ENCODE measurements at places on chromosomes 5 and 9. TPM values are rescaled to one million over a fixed set of nuclear protein-coding genes. Genes with fewer than 3 reads are reported as not detected.
A peak's percentile ranks its signal among the peaks of the same experiment; 100 is the strongest.

ADAMTSL1 gene
- 1.2 TPM for total RNA-seq

KIF4B gene
- not detected for total RNA-seq

SV2C gene
- total RNA-seq: 0.05 TPM

DOCK8 gene
- 2.7 TPM for total RNA-seq

COL15A1 gene
- total RNA-seq: 0.44 TPM

FOCAD gene
- total RNA-seq: 37.1 TPM

RAB14 gene
- total RNA-seq: 36.0 TPM

SPINK4 gene
- not detected for total RNA-seq

PAM gene
- total RNA-seq: 71.8 TPM

ADAMTS19 gene
- total RNA-seq: 30.5 TPM

DNA sequence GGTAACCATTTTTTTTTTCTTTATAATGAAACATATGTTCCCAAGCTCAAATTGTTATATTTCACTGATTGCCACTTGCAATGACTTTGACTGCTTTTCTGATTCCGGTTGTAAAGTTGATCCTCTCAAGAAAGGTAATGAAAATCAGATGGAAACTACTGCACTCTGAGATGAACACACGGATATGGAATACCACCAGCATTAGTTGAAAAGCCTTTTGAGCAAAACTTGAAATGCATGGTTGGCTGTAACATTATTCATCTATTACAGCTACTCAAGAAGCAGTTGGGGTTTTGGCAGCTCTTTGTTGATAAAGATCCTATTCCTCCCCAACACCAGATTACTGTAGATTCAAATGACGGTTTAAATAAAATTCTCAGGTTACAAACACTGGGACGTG is 591.6 kb upstream of the DMAC1 start:
- DNase-seq: no peak
- H3K36me3 ChIP-seq: no peaks in the 10 kb centered on the region
- H3K27ac ChIP-seq: no peak overlapping the region
- H3K4me3 ChIP-seq: no peak overlapping the region

DNA sequence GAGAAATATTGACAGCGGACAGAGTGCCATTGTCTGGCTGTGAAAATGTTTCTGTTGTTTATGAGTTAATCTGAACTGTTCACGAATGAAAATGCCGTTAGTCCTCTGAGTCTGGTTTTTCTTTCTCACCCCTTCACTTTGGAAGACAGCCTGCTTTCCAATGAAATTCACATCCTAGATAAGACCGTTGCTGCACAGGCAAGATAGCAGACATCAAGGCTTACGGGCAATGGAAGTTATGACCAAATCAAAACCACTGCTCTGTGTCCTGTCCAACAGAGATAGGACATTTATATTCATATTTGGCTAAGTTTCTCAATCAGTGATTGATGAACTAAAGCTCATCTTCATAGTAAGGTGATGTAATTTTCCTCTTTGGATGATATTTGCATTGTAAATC is 180.0 kb upstream of the DMAC1 start:
- no peak for DNase-seq
- H3K36me3 ChIP-seq: no peaks in the 10 kb centered on the region
- no peak overlapping the region for H3K4me3 ChIP-seq

- H3K36me3 ChIP-seq: no peaks in the 10 kb centered on the region
- H3K4me1 ChIP-seq: peaks cover 18% of the 10 kb centered on the region
- no peaks in the 10 kb centered on the region for H3K27me3 ChIP-seq
Measured at GRCh38 chr9:73034962-73035361, 82.1 kb upstream of the ALDH1A1 start.

DNA sequence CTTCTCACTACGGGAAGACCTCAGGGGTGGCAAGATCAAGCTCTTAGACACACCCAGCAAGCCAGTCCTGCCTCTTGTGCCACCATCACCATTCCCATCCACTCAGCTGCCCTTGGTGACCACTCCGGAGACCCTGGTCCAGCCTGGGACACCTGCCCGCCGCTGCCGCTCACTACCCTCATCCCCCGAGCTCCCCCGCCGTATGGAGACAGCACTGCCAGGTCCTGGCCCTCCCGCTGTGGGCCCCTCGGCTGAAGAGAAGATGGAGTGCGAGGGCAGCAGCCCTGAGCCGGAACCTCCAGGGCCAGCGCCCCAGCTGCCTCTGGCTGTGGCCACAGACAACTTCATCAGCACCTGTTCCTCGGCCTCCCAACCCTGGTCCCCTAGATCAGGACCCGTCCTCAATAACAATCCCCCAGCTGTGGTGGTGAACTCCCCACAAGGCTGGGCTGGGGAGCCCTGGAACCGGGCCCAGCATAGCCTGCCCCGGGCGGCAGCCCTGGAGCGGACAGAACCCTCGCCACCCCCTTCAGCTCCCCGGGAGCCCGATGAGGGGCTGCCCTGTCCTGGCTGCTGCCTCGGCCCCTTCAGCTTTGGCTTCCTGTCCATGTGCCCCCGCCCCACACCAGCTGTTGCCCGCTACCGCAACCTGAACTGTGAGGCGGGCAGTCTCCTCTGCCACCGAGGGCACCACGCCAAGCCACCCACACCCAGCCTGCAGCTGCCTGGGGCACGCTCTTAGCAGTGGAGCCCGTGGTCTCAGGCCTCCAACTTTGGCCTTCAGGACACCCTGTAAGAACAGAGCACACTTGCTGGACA is 4.1 kb downstream of the TESK1 start:
- no peak overlapping the region for H3K4me3 ChIP-seq
- H3K36me3 ChIP-seq: no peaks in the 10 kb centered on the region
- DNase-seq: no peak
- peaks cover 15% of the 10 kb centered on the region for H3K27me3 ChIP-seq
- peaks cover 5% of the 10 kb centered on the region for H3K4me1 ChIP-seq

GRCh38 chr9:104374711-104375110 is 129.4 kb upstream of the OR13F1 start:
- no peak for DNase-seq
- H3K36me3 ChIP-seq: peaks cover 5% of the 10 kb centered on the region
- H3K4me1 ChIP-seq: 0 out of 2 replicates have a peak, but pooled peaks cover 3% of the 10 kb centered on the region
- H3K27me3 ChIP-seq: no peaks in the 10 kb centered on the region
- H3K27ac ChIP-seq: no peak overlapping the region
- H3K4me3 ChIP-seq: no peak overlapping the region

DNA sequence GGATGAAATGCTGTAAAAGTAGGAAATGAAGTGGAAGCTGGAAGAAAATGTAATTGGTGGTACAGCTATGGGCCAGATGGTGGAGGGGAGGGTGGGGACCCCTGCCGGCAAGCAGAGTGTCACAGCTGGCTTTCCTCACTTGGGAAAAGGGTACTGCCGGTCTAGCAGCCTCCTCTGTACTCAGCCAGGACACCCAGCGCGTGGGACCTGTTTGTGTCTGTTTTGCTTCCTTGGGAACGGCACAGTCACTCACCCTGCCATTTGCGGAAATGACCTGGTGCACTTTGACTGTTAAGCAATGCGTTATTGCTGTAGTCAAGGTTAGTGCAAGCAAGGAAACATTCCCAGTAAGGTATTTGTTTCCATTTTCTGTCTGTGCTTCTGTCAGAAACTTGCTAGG is 10.1 kb downstream of the TMEM252 start:
- no peaks in the 10 kb centered on the region for H3K4me1 ChIP-seq
- H3K4me3 ChIP-seq: no peak overlapping the region
- no peak overlapping the region for H3K27ac ChIP-seq
- no peaks in the 10 kb centered on the region for H3K36me3 ChIP-seq
- peaks cover 79% of the 10 kb centered on the region for H3K27me3 ChIP-seq
- peak; percentile 44 for DNase-seq

GRCh38 chr5:162242416-162242815 is 174.8 kb downstream of the GABRG2 start:
- H3K4me3 ChIP-seq: no peak overlapping the region
- H3K27me3 ChIP-seq: no peaks in the 10 kb centered on the region
- no peak for DNase-seq
- no peaks in the 10 kb centered on the region for H3K4me1 ChIP-seq

DNA sequence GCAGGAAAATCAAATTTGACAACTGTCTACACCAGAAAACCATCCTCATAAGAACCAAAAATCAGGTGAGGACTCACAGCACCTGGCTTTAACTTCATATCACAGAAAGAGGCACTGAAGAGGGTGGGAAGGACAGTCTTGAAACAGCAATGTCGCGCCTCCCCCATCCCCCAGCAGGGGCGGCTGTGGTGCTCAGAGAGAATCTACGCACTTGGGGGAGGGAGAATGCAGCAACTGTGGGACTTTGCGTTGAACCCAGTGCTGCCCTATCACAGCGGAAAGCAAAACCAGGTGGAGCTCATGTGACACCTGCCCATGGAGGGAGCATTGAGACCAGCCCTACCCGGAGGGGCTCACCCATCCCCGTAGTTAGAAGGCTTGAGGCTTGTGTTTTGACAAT is 191.8 kb downstream of the MSX2 start:
- peaks cover 2% of the 10 kb centered on the region for H3K36me3 ChIP-seq
- H3K27ac ChIP-seq: no peak overlapping the region
- H3K4me3 ChIP-seq: no peak overlapping the region
- peaks cover 8% of the 10 kb centered on the region for H3K27me3 ChIP-seq
- DNase-seq: no peak

GRCh38 chr5:72035831-72036230 is 71.4 kb upstream of the MAP1B start:
- no peaks in the 10 kb centered on the region for H3K36me3 ChIP-seq
- H3K4me1 ChIP-seq: peaks cover 69% of the 10 kb centered on the region
- no peaks in the 10 kb centered on the region for H3K27me3 ChIP-seq
- no peak for DNase-seq
- H3K27ac ChIP-seq: no peak overlapping the region

DNA sequence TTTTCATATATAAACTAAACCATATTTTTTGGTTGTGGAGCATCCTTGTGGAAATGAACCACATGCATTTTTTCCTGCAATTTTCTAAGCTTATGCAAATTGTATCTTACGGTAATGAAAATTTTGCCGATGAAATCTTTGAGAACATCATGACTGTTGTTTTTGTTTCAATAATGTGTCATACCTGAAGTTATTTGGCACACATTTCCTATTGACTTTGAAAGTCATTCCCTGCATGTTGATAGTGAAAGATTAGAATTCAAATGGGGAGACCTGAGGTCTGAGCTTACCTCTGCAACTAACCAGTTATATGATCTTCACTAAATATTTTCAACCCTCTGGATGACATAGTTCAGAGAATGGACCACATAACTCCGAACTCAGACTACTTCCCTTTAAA is 88.5 kb downstream of the PRR16 start:
- no peak overlapping the region for H3K4me3 ChIP-seq
- no peak overlapping the region for H3K27ac ChIP-seq
- H3K4me1 ChIP-seq: no peaks in the 10 kb centered on the region
- no peaks in the 10 kb centered on the region for H3K27me3 ChIP-seq

GRCh38 chr5:58071566-58071965 is 388.3 kb downstream of the PLK2 start:
- H3K4me3 ChIP-seq: no peak overlapping the region
- H3K27ac ChIP-seq: no peak overlapping the region
- DNase-seq: peak; percentile 18

DNA sequence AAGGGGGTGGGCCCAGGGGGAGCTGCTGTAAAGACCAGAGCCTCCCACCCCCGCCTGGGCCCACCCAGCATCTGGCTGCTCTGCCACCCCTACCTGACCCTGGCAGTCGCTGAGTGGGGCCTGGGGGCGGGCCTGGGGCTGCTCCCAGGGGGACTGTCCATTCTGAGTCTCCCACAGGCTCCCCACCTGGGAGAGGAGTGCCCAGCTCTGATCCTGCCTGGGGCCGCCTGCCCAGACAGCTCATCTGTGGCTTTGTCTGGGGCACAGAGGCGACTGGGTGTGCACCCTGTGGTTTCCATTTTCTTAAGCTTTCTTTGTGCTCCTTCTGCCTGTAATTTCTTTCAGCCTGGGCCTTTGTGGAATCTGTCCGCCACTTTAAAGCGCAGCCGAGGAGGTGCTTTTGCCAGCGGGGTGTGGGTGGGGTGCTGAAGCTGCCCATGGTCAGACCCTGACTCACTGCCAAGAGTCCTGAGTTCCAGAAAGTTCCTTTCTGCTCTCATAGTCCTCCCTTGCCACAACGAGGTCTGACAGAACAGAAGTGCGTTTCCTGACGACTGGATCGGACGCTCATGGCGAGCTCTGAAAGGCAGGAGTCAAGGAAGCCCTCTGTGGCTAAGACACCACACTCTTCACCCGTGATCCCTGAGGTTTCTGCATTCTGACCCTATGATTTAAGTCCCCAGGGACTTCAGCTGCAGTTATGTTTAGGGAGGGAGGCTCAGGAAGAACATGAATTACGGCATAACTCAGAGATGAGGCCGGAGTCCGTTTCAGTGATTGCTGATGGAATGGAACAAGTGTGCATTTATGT is 225.0 kb downstream of the FANCC start:
- H3K4me3 ChIP-seq: no peak overlapping the region
- no peaks in the 10 kb centered on the region for H3K27me3 ChIP-seq
- H3K36me3 ChIP-seq: no peaks in the 10 kb centered on the region
- DNase-seq: no peak

- no peak for DNase-seq
- H3K4me3 ChIP-seq: no peak overlapping the region
- no peaks in the 10 kb centered on the region for H3K27me3 ChIP-seq
- no peaks in the 10 kb centered on the region for H3K36me3 ChIP-seq
- no peak overlapping the region for H3K27ac ChIP-seq
- H3K4me1 ChIP-seq: peaks cover 6% of the 10 kb centered on the region
Measured at GRCh38 chr9:121021301-121021700, 28.8 kb downstream of the C5 start.

GRCh38 chr9:19769213-19769612 is 19.6 kb downstream of the SLC24A2 start:
- no peak overlapping the region for H3K27ac ChIP-seq
- H3K27me3 ChIP-seq: no peaks in the 10 kb centered on the region
- H3K4me3 ChIP-seq: no peak overlapping the region
- DNase-seq: no peak

DNA sequence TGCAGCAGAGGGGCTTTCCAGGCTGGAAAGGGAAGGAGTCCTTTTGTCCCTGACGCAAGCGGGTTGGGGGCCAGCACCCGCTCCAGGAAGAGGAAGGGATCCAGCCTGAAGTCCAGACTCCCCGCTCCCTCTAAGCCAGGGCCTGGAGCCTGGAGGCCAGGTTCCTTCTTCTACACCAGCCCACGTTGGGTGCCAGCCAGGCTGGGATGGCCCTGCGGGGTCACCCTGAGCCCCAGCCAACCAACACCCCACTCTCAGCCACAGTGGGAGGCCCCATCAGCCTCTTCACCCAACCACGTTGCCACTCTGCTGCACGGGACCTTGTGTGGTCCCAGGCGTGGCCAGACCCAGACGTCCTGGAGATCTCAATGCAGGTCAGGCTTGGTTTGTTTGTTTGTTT is 970 bp upstream of the FUT7 start:
- peaks cover 12% of the 10 kb centered on the region for H3K27me3 ChIP-seq
- no peaks in the 10 kb centered on the region for H3K36me3 ChIP-seq
- no peak for DNase-seq
- no peak overlapping the region for H3K4me3 ChIP-seq

- 0 out of 2 replicates have a peak, but pooled peaks cover 4% of the 10 kb centered on the region for H3K4me1 ChIP-seq
- no peak overlapping the region for H3K4me3 ChIP-seq
- no peak for DNase-seq
- H3K27ac ChIP-seq: no peak overlapping the region
Measured at GRCh38 chr9:81989700-81990099, 1.1 kb downstream of the SPATA31D1 start.

DNA sequence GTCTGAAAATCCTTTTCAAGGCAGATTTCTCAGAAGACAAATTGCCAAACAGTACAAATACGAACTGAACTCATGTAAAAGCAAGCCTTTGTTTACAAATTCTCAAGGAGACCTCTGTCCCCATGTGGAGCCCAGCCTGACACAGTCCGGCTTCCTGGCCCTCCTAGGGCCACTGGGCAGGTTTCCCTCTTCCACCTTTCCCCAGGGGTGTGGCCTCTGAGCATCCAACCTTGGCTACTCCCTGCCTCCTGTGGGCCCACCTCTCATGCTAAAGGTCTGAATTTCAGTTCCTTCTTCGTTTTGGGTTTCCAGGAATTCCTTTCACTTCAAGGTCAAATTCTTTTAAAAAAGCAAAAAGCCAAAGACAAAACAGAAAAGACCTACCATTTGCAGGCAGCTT is 10.1 kb downstream of the DAP start:
- no peak for DNase-seq
- no peak overlapping the region for H3K27ac ChIP-seq
- H3K4me3 ChIP-seq: no peak overlapping the region
- H3K27me3 ChIP-seq: no peaks in the 10 kb centered on the region
- H3K4me1 ChIP-seq: peaks cover 9% of the 10 kb centered on the region
